ENCODE measurements at places on chromosomes 3 and 15.

- DNase-seq, result no peak
These were observed 41.1 kb upstream of the CSTA start for GRCh38 chr3:122283796-122284445.

DNA sequence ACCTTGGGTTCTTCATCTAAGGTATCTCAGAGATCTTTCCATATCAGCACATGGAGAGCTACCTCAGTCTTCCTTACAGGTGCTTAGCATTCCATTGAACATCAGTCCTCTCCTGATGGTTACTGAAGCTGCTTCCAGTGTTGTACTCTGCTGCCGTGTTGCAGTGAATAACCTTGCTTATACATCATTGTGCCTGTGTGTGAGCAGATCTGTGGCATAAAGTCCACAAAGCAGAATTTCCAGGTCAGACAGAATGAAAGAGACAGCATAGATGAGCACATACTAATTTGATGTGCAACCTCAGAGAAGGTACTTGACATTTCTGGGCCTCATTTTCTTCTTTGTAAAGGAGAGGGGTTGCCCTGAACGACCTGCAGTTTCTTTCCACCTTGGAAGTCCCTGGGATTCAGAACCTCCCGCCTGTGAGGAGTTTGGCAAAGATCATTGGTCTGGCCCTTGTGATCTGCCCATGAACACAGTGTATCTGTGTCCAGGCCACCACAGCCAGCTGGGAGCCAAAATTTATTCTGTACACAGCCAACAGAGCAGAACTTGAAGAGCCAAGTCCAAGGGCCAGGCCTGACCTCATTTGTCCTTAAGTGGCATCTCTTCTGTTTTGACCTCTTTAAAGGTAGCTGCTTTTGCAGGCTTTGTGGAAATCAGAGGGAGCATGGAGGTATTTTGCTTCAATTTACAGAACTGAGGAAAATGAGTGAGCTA lies 57.2 kb upstream of the SLC7A14 start:
- DNase-seq, result no peak

GRCh38 chr3:47073685-47074084 lies 90.2 kb downstream of the SETD2 start:
- DNase-seq, result no peak

- no peak for DNase-seq
These were observed 1166.5 kb downstream of the ROBO1 start for GRCh38 chr3:78601249-78601648.

DNA sequence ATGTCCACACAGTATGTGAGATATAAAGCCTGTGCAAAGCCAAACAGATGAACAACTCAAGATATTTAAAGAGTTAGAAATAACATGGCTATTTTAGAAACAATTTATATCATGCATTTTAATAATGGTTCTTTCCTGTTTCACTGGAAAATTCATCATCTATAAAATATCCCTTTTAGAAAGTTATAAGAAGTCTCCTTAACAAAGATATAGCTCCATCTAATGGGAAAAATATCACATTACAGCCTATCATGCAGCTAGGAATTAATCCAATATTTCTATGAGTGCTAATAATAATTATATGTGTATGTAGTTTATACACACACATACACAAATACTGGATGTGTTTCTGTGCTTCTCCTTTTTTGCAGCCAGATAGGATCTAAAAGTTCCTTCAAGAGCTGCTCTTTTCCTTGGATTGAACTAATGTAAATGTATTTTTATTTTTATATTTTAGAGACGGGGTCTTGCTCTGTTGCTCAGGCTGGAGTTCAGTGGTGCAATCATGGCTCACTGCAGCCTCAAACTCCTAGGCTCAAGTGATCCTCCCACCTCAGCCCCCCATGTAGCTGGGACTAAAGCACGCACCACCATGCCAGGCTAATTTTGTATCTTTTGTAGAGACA lies 21.6 kb downstream of the RPL22L1 start:
- no peak for DNase-seq

DNA sequence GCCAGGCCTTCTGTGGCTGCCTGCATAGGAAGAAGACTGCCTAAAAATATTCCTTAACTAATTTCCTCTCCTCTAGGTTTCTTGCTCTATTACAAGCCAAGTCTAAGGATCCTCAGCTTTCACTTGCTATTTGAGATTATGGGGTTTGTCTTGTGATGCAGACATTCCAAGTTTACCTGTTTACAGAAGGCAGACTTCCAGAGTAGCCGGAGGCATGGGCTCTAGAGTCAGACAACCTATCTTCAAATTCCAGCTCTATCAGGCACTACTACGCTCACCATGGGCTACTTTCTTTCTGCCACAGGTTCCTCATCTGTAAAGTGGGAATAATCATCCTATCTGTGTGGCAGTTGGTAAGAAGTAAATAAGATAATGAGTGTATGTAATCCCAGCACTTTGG lies 95.6 kb upstream of the BCL6 start:
- no peak for DNase-seq

DNA sequence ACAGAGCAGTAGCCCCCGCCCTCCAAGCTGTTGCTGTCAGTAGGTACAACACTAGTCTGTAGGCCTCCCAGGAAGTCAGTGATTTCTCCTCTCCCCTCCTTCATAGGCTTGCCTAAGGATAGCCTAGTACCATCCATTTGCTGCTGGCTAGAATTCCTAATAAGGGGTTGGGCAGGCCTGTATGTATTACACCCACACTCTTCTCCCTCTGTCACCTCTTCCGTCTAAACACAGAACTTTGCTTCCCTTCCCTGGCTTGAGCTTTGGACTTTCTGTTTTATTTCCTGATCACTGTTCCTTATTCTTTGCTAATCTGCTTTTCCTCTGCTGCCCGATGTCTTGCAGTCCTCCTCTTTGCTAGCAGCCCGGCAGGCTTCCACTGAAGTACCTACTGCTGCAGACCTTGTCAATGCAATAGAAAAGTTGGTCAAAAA lies 93.4 kb upstream of the UMPS start:
- no peak for DNase-seq

- DNase-seq, result peak; percentile 20
These were observed 215.2 kb upstream of the ROPN1 start for GRCh38 chr3:124207077-124207476.

GRCh38 chr15:101637516-101637915 lies 14.7 kb downstream of the TM2D3 start:
- DNase-seq, result no peak

- DNase-seq, result no peak
These were observed 964 bp downstream of the SLC25A20 start for GRCh38 chr3:48897460-48898376.

GRCh38 chr3:126469479-126469878 lies 6.2 kb downstream of the ZXDC start:
- DNase-seq, result no peak

DNA sequence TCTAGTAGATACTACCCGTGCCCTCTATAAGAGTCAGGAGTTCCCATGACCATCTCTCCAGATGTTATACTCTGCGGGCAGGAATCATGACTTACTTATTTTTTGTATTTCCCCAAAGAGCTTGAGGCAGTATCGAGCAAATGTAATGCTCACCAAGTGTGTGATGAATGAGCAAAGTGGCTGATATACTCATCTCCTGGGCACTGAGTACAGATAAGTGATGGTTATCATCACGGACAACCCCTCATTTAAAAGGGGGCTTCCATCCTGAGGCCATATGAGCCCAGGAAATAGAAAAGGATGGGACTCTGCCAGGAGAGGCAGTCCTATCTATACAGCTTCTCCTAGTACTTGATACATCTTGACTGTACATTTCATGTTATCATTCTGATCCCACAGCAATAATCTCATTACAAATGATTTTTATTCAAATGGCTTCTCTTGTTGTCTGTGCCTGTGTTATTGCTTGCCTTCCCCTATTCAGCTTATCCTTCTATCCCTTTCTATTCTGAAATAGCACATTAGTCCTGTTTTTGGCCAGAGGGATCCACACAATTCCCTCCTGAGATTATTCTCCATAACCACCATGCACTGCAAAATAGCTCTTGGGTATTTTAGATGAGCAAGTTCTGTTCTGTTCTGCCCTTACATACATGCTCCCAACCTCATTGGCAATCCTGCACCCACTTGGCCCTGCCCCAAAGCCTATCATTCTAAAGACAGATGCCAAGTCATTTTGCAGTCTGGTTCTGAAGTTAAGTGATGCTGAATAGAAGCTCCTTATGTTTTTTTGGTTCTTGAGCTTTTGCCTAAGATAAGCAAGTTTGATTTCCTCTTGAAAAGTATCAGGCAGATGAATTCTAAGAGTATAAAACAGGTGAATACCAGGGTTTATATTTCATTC lies 48.0 kb upstream of the MRPL3 start:
- no peak for DNase-seq

GRCh38 chr3:28617821-28618220 lies 269.2 kb upstream of the AZI2 start:
- no peak for DNase-seq

DNA sequence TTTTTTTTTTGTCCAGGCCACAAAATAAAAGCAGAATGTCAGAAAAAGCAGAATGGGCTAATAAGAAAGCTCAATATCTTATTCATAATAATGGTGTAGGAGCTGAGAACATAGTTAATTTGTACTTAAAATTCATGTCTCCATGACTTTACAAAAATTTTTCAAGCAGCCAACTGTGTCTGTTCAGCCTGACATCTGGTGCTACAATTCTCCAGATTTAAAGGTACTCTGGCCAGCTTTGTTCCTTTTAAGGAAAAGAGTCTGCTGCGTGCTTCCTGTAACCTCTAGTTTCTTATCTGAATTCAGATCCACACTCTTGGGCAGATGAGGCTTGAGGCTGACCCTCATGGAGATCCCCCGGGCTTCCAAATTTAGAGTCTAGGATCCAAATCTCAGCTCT lies 8.7 kb upstream of the RFX7 start:
- DNase-seq, result no peak

DNA sequence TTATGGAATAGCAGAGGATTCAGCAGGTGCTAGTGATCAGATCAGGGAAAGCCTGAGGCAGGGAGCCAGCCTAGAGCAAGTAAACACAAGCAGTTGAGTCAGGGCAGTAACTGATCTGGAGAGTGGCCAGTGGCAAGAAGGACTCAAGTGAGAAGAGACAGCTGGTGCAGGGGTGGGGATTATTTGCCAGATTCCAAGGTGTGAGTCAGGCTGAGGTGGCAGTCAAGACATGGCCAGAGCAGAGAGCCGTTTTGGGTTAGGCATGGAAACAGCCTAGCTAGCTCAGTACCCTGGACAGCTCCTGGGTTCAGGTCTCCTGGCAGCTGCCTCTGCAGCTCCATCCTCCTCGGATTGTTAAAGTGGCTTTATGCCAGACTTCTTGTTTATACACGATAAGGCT lies 281.9 kb upstream of the ONECUT1 start:
- DNase-seq, result peak; percentile 98

DNA sequence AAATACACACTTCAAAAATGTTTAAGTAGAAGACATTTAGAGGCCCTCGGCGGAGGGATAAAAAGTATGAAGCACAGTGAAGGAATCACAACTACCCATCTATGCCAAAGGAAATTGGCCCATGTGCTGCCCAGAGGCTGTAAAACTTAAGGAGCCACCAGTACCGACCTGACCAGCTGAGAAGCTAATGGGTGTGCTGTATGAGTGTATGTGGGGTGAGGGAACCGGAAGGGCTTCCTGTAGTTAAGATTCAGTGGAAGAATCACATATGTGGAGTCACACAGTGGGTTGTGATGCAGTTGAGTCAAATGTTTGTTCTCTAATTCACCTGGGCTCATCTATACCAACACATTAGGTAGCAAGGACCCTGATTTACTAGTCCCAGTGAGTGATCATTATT lies 516.0 kb upstream of the IL12A start:
- DNase-seq, result no peak

DNA sequence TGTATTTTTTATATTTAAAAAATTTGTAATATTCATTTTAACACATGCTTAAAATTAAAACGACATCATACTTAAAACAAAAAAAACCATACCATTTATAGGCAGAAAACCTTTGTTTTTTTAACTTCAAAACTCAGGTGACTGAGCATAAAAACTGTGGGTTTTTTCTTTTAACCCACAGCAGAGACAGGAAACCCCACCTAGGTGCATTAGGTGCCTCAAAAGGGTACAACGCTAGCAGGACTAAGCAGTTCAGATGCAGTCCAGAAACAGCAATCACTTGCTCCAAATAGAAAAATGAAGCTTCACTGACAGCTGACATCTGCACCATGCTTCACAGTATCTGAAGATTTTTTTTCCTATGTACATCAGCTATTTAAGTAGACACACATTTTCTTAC lies 52.3 kb downstream of the GLB1 start:
- DNase-seq, result no peak

DNA sequence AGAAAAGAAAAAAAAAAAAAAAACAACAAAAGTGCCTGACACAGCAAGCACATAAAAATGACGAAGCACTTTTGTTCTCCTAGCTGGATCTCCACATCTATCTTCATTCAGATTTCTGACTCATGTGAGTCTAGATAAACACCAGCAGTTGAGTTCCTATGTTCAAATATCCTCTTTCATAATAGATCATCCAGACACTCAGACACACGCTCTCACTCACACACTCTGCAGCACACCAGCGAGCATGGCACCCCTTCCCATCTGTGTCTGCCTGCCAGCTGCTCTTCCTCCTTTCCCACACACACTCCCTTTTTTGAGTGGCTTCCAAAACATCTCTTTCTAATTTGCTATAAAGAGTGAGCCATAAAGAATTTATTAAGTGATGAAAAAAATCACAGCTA lies 19.8 kb upstream of the CELF6 start:
- no peak for DNase-seq

GRCh38 chr15:63086947-63087346 lies 34.7 kb upstream of the LACTB start:
- DNase-seq, result no peak

GRCh38 chr3:14377838-14378169 lies 24.6 kb upstream of the SLC6A6 start:
- DNase-seq, result no peak

DNA sequence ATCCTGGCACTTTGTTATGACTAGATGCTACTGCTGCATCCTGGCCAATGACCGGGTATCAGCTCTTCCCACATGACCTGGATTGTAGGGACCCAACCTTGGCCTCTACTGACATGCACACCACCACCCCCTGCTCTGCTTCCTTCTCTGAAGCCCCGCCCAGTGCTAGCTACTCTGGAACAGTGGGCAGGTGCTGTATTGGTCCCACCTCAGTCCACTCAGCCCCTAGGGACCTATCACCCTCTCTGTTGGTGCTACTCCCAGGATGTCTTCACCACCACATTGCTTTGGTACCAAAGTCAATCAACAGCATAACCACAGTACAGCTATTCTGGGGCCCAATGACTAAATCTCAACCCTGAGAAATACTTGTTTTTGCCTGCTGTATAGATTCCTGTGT lies 170.2 kb upstream of the PRICKLE2 start:
- DNase-seq, result no peak

DNA sequence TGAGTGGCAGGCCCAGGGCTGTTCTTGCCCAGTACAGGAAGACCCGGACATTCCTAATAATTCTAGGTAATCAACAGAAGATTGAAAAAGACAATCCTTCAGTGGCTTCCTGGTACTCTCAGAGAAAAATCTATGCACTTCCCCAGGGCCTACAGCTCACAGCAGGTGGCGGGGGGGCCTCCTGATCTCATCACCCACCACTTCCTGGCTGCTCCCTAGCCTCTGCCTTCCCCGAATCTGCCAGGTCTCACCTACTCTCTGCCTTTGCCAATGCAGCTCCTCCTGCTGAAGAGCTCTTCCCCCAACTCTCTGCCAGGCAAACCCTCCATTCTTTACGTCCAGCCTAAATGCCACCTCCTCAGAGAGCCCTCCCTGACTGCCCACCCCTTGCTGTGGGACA lies 37.5 kb downstream of the EHD4 start:
- no peak for DNase-seq
